ENCODE measurements at places on chromosomes 12 and 14. TPM values are rescaled to one million over a fixed set of nuclear protein-coding genes. Genes with fewer than 3 reads are reported as not detected.

- DNase-seq = no peak
Measured at GRCh38 chr12:94025756-94026155, 122.6 kb upstream of the PLXNC1 start.

DNA sequence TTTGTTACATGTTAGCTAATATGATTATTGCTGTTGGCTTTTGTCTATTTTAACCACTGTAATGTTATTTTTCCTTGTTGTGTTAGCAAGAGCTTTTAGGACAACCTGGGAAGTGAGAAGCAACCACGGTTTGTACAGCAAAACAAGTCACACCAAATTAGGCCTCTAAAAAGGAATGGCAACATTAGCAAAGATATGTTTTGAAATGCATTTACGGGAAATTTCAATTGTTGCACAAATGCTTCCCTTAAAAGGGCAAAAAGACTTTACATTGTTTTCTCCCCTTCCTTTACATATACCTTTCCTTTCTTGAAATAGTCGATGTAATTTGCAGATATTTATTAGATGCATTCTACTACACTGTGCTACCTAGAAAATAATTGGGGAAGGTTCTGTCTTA, 4.1 kb upstream of the LTA4H start:
- no peak for DNase-seq

DNA sequence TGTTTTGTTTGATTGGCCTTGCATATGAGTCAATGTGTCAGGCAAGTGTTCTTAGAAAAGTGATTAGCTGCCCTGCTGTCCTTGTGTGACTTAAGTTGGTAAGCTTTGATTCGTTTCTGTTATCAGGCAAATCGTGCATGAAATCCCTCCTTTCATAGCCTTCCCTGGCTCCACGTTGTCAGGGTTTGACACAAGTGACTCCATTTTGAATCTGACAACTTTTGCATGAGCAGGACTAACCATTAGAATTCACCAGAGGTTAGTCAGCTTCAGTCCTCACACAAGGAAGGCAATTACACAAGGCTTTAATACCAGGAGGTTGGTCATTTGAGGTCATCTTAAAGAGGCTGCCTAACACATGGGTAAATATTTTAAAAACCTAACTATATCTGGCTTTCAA, 68.2 kb downstream of the GPATCH2L start:
- DNase-seq = no peak

GRCh38 chr12:109737126-109737525, 23.5 kb downstream of the FAM222A start:
- DNase-seq = no peak

- DNase-seq = no peak
Measured at GRCh38 chr14:21231020-21231652, 38.1 kb downstream of the HNRNPC start.

GRCh38 chr12:42564996-42565395, 24.6 kb downstream of the PRICKLE1 start:
- no peak for DNase-seq

- DNase-seq = no peak
Measured at GRCh38 chr12:8018666-8019581, 13.6 kb upstream of the FOXJ2 start.

- DNase-seq = no peak
Measured at GRCh38 chr12:32125455-32126084, 18.9 kb downstream of the BICD1 start.

DNA sequence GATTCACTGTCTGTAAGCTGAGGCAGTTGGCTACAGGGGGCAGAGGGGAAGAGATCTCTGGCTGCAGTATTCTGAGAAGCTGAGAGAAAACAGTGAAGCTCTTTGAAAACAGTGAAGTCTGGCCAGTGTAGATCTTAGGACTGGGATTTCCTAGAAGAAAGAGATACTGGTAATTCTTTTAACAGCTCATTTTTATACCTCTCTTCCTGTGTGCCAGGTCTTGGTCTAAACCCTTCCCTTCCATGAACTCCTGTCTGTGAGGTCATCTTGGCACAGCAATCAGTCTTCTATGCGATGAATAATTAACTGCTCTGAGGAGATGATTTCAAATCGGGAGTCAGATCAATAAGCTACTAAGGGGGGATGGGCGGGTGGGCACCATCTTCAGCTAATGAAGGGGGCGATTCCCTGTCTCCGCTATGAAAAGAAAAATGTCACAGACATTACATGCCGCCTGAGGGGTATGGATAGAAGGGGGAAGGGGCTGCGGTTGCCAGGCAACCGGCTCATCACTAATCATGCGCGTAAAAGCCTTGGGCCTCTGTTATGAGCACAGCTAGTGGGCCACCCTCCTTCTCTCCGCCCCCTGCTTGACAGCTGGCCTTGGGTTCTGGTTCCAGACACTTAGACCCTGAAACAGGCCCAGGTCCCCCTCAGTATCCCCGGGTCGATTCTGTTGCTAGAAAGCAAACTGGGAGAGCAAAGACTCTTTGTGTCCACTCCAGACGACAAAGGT, 75.3 kb upstream of the CEP83 start:
- DNase-seq = peak; percentile 37

DNA sequence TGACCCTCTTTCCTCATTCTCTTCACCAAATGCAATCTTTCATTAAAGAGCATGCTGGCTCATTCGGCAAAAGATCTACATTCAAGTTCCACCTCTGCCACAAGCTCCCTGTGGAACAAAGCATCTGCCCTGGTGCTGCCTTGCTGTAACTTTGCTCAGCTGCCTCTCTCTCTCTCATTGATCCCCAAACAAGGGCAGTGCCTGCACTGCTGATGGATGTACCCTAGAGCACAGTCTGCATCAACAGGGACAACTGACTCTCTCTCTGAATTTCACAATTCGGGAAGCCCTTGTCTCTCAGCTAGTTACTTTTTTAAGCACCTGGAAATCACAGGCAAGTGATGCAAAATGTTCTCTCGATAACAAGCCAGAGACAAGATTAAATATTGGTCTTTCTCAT, 174.0 kb upstream of the DIO2 start:
- DNase-seq = no peak

DNA sequence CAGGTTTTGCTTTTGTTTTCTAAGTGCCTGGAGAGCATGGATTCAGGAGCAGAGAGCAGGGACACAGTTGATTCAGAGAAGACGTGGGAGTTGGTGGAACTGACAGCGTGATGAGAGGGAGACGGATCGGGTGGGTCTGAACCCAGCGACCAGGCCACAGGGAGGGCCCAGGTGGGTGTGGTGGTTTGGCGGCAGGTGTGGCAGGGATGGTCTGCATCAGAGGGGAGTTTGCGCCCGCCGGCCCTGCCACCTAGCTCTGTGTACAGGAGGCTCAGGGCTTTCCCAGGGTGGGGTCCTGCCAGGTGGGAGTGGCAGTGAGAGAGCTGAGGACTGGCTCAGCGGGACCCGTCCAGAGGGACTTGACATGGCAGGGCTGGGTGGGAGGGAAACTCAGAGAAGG, 33.3 kb upstream of the DIO3 start:
- no peak for DNase-seq

DNA sequence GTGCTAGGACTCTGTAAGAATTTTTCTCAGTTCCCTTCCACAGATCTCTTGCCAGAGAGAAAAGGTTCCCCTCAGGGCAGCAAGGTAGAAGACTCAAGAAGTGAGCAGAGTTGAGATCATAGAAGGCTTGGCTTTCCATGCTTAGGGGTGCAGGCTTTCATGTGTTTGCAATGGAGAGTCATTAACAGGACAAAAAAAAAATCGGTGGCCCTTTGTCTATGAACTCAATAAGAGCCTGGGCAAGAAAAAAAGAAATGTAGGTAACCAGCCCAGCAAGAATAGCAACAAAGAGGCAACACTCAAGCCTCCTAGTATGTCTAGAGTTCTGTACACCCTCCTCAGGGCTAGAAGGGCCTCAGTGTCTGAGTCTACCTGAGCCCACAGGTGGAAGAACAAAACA, 23.4 kb upstream of the LRP6 start:
- no peak for DNase-seq

GRCh38 chr12:62748941-62749468, 185.9 kb downstream of the PPM1H start:
- no peak for DNase-seq

DNA sequence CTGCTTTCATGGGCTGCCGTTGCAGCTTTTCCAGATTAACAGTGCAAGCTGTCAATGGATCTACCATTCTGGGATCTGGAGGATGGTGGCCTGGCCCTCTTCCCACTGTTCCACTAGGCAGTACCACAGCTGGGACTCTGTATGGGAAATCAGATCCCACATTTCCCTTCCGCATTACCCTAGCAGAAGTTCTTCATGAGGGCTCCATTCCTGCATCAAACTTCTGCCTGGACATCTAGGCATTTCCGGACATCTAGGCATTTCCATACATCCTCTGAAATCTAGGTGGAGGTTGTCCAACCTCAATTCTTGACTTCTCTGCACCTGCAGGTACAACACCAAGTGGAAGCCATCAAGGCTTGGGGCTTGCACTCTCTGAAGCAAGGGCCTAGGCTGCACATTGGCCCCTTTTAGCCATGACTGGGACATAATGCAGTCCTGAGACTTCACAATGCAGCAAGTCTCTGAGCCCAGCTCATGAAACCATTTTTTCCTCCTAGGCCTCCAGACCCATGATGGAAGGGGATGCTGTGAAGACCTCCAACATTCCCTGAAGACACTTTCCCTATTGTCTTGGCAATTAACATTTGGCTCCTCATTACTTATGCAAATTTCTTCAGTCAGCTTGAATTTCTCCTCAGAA, 863.3 kb downstream of the C12orf50 start:
- DNase-seq = no peak

DNA sequence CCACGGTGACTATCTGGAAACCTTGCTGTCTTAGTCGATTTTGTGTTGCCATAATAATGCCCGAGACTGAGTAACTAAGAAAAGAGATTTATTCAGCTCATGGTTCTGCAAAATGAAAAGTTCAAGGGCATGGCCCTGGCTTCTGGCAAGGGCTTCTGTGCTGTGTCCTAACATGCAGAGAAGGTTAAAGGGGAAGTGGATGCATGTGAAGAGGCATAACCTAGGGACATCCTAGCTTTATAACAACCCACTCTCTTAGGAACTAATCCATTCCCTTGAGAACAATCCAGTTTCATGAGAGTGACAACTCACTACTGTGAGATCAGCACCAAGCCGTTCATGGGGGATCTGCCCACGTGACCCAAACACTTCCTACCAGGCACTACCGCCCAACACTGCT, 11.5 kb downstream of the FLVCR2 start:
- no peak for DNase-seq

DNA sequence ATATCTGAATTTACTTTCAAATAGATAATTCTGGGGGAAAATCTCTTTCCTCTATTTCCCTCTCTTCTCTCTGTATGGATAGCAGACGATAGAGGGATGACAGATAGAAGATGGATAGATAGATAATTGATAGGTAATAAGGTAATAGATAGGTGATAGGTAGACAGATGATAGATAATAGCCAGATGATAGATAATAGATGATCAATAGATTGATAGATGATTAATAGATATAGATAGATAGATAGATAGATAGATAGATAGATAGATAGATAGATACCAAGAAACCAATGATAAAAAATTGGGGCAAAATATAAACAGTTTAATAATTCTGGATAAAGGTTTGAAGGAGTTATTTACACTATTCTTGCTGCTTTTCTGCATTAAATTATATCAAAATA, 26.6 kb upstream of the RIMBP2 start:
- DNase-seq = no peak

Gene TMCC3
- total RNA-seq = 6.1 TPM

Gene HOXC6
- 0.26 TPM for total RNA-seq

Gene GPRC5A
- 7.2 TPM for total RNA-seq

Gene SMIM41
- total RNA-seq = 0.46 TPM

Gene STYX
- total RNA-seq = 9.0 TPM

Gene OTOGL
- total RNA-seq = 0.20 TPM

Gene SLC7A8
- total RNA-seq = 98.5 TPM

Gene OR4M1
- not detected for total RNA-seq

Gene CABP1
- 2.3 TPM for total RNA-seq

Gene PROX2
- 0.06 TPM for total RNA-seq

Gene MYO1H
- total RNA-seq = not detected

Gene WBP11
- total RNA-seq = 41.1 TPM
